ENCODE measurements at places on chromosomes 2 and 18.

DNA sequence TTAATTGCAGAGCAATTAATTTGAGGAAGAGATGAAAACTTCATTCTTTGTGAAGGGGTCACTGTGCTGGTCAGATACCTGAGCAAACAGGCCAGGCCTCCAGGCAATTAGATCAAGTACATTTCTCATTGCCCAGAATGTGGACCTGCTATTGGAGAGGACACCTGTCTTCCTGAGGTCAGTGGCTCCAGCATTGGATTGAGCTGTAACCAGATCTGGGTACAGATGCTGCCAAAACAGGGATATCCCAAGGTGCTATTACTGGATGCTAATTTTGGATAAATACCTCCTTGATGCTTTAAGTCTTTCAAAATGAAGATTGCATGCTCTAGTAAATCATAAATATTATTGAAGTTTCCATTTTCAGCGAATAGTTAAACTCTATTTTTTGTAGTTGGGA, 131.5 kb downstream of the FAM161A start:
- DNase-seq = no peak

DNA sequence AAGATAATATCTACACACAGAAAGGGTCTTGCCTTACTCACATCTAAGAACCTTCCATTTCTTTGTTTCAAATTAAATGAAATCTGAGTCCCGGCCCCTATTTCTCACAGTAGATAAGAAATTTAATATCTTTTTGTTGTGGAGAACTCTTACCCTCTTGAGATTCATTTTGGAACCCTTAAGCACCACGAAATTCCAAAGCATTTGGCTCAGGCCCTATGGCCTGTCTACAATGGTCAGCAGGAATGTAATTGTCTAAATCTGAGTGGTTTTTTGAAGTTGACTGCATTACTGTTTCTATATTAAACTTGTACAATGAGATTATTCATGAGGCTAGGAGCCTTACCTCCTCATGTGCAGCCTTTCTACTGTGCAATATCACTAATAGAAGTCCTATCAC, 723.3 kb downstream of the TSN start:
- DNase-seq = no peak

- DNase-seq = no peak
Measured at GRCh38 chr2:119106301-119106897, 52.2 kb downstream of the C1QL2 start.

- DNase-seq = no peak
Measured at GRCh38 chr2:222572264-222572721, 83.6 kb downstream of the FARSB start.

DNA sequence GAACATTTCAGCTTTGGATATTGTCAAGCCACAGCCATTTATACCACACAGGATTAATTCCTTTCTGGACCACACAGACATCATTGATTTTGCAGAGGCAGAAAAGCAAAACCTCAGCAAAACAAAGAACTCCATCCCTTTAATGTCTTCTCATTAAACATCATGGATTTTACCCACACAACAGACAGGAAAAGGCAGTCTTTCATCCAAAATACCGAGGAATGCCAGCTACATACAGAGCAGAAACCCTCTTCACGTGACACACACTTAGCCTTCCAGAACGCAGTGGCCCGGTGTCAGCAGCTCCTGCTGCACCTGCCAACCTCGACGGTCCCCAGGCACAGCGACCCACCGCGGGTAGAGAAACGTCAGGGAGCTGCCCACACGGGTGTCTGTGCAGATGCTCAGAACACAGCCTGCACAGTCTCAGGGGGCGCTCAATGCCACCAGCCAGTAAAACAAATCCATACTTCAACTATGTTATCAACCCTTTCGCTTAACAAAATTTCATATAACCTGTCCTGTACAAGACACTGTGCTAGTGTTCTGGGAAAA, 304.5 kb downstream of the EIPR1 start:
- DNase-seq = no peak

DNA sequence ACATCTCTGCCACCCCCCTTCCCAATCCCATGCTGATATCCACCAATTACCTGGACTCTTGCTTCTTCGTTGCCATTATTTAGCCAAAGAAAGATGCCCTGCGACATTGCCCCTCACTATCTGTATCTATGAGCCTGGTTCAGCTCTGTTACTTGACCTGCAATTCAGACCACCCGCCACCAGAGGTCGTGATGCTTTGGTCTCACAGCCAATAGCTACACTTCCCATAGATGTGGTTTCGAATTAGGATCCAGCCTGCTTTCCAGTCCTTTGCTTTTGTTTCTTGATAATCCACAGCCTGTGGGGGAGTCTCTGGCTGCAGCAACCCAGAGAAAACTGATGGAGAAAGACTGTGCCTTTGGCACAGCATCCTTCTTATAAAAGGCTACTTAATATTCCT, 239.4 kb downstream of the KLHL29 start:
- no peak for DNase-seq

- no peak for DNase-seq
Measured at GRCh38 chr18:74982946-74983635, 225.8 kb downstream of the PTGR3 start.

DNA sequence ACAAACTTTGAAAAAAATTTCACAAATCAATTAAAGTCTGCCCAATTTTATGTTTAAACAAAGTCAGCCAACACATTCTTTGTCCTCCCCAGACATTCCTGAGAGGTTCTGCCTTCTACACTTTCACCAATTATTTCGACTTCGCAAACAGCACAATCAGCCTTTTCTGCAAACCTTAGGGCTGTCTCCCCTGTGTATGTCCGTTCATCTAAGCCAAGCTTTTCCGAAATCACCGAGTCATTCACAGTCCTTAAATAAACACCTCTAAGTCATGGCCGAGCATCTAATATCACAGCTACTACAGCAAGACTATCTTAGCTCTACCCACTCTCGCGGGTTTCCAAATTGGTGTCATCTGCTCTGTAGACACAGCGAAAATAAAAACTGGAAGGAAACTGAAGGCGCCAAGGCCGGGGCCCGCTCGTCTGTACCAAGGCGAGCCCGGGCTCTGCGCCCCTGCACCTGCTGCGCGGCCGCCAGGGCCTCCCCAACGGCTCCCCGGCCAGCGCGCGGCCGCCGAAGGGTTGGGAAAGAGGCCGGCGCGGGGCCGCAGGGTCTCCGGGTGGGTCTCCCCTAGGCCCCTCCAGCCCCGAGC, 730 bp downstream of the ODC1 start:
- no peak for DNase-seq

- no peak for DNase-seq
Measured at GRCh38 chr2:68280348-68280747, 28.0 kb upstream of the PPP3R1 start.

GRCh38 chr2:235757212-235757611, 263.4 kb downstream of the AGAP1 start:
- DNase-seq = no peak

DNA sequence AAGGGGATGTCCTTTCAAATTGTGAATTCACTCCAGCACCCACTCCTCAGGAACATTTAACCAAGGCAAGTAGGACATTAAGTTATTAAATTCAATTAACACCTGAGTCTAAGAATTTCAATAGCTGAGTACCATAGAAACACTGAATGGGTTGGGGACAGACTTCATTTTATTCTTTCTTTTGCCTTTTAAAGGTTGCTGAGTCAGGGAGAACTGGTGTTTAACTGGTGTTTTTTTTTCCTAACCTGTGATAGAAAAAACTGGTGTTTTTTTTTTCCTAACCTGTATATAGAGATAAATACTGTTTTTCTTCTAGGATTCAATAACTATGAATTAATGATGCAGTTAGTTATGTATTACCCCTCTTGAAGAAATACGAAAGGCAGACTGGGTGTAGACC, 38.9 kb downstream of the TTC27 start:
- no peak for DNase-seq

All from stimulated activated CD8-positive, alpha-beta memory T cell treated with anti-CD3 and anti-CD28 coated beads, Interleukin-2, amount 100 ng/mL, for 1 hour (primary cell).